T-helper 17 cell (primary cell): ENCODE measurements at places on chromosomes 6 and 20. TPM values are rescaled to one million over a fixed set of nuclear protein-coding genes. Genes with fewer than 3 reads are reported as not detected.

DNA sequence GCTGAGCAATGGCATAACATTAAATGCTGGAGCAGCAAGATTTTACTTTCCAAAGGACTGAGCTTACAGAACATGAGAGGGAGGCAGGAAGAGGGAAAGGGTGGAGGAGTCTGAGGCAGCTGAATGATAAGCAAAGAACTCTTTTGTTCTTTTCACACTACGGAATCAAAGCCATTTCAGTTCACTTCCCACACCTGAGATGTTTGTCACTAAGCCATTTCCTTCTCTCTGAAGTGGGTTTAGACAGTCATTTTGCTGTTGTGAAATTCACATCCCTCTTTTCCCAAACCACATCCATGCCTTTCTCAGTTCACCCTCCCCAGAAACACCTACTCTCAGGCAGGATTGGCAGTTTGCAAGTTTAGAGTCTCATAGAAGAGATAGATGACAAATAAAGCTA lies 267.9 kb downstream of the ADGRG6 start:
- H3K27ac ChIP-seq: peak overlapping the region; percentile 54
- peaks cover 2% of the 10 kb centered on the region for H3K36me3 ChIP-seq
- peaks cover 33% of the 10 kb centered on the region for H3K4me1 ChIP-seq

DNA sequence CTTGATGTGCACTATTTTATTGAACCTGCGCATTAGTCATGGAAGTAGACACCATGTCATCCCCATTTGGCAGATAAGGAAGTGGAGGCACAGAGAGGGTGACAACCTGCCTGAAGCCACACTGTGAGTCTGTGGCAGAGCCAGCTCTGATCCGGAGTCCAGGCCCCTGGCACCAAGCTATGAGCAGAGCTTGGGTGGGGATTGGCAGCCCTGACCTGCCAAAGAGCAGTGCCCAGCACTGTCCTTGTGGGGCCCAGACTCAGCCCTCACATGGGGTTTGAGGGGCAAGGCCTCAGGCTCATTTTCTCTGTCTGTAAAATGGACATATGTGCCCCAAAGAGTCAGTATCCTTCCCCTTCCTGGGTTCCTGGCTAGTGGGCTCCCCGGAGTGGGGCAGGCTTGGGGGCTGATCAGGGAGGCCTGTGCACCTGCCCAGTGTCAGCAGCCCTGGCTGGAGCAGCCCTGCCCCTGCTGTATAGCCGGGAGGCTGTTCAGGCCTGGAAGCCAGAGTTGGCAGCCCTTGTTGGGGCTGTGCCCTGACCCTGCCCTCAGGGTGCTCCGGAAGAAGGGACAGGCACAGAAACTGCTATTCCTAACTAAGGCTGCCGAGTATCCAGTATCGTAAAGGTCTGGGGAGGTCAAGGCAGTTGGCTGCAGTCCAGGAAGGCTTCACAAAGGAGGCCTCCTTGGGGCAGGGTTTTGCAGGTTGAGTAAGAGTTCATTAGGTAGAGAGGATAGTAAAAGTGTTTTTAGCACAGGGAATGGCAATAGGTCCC lies 38.7 kb downstream of the TGM2 start:
- H3K4me1 ChIP-seq: peaks cover 7% of the 10 kb centered on the region
- H3K27ac ChIP-seq: no peak overlapping the region
- H3K36me3 ChIP-seq: peaks cover 2% of the 10 kb centered on the region
- H3K27me3 ChIP-seq: peaks cover 4% of the 10 kb centered on the region
- DNase-seq: no peak
- no peak overlapping the region for H3K4me3 ChIP-seq

DNA sequence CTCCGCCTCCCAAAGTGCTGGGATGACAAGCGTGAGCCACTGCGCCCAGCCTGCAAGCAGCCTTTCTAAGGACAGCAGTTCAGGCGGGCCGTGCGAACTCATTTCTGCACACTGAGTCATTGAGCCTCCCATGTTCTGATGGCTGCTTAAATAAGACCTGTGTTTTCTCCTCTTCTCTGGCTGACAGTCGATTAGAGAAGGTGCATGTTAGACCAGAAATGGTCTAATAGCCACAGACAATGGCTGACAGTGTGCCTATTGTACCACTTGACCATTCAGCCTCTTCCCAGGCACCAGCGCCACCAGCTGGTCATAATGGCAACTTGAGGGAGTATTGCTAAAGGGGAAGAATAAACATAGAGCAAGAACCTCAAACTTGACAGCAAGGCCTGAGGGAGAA lies 6.2 kb downstream of the CST11 start:
- H3K27me3 ChIP-seq: peaks cover 19% of the 10 kb centered on the region
- peaks cover 6% of the 10 kb centered on the region for H3K4me1 ChIP-seq
- peaks cover 4% of the 10 kb centered on the region for H3K36me3 ChIP-seq
- H3K27ac ChIP-seq: peak overlapping the region; percentile 47
- DNase-seq: no peak

LHFPL5 gene
- total RNA-seq: not detected

DNA sequence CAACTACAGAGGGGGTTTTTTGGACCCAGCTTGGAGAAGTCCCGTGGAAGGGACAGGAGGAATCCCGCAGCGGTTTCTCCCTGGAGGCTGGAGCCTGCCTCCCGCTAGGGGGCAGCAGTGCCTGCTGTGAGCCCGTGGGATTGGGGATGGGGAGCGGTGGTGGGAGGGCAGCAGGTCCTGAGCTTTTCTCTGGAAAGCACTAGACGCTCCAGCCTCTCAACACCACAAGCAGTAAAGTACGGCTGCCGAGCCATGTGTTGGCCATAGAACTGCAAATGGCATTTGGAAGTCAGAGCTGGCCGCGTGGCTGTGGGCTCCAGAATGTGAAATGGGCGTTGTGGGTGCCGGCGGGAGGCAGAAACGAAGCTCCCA lies 47.8 kb downstream of the GMPR start:
- no peak overlapping the region for H3K27ac ChIP-seq
- no peaks in the 10 kb centered on the region for H3K36me3 ChIP-seq
- no peak overlapping the region for H3K4me3 ChIP-seq
- peaks cover 5% of the 10 kb centered on the region for H3K4me1 ChIP-seq
- DNase-seq: no peak

DNA sequence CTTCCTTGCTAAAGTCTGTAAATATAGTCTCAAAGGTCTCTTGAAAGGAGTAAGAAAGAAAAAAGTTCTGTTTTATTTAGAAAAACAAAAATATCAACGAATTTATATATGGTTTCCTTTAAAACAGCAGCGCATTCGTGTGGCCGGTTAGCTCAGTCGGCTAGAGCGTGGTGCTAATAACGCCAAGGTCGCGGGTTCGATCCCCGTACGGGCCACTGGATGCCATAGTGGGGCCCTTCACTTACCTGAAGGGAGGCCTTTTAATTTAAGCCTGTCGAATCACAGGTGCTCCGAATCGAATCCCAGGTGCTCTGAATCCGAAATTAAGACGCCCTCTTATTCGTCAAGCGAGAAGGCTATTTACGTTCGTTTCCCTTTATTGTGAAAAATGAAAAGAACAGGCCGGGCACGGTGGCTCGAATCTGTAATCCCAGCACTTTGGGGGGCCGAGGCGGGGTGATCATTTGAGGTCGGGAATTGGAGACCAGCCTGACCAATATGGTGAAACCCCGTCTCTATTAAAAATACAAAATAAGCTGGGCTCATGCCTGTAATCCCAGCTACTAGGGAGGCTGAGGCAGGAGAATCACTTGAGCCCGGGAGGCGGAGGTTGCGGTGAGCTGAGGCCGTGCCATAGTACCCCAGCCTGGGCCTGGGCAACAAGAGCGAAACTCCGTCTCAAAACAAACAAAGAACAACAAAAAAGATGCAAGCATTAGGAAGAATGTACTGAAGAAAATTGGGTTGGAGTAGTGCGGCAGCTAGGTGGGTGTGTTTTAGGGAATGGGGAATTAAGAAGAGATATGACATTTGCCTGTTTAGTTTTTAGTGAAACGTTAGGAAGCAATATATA lies 195.8 kb upstream of the ZNF184 start:
- peaks cover 4% of the 10 kb centered on the region for H3K4me1 ChIP-seq
- H3K4me3 ChIP-seq: peak overlapping the region; percentile 39
- H3K27me3 ChIP-seq: peaks cover 76% of the 10 kb centered on the region
- H3K36me3 ChIP-seq: no peaks in the 10 kb centered on the region

DNA sequence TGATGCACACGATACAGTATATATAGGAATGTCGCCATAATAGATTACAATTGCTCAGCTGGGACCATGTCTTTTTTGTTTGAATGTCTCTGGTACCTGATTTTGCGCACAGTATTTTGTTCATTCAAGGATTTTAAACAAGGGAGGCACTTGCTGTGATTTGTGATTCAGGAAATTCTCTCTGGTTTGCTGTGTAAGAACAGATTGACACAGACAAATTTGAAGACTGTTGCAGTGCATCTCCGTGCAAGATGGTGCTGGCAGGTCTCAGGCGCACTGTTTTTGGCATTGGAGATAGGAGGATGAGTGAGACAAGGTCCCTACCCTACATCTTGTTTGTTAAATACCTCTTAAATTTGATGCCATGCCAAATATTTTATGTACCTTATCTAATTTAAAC lies 2.5 kb downstream of the MAPRE1 start:
- peaks cover 43% of the 10 kb centered on the region for H3K4me1 ChIP-seq
- H3K27me3 ChIP-seq: no peaks in the 10 kb centered on the region
- H3K36me3 ChIP-seq: no peaks in the 10 kb centered on the region
- H3K4me3 ChIP-seq: peak overlapping the region; percentile 95

FAXC gene
- not detected for total RNA-seq

GRCh38 chr20:24109537-24109936 lies 121.0 kb upstream of the GGTLC1 start:
- H3K36me3 ChIP-seq: peaks cover 3% of the 10 kb centered on the region
- peaks cover 31% of the 10 kb centered on the region for H3K27me3 ChIP-seq
- peaks cover 4% of the 10 kb centered on the region for H3K4me1 ChIP-seq
- peak overlapping the region; percentile 84 for H3K27ac ChIP-seq

DNA sequence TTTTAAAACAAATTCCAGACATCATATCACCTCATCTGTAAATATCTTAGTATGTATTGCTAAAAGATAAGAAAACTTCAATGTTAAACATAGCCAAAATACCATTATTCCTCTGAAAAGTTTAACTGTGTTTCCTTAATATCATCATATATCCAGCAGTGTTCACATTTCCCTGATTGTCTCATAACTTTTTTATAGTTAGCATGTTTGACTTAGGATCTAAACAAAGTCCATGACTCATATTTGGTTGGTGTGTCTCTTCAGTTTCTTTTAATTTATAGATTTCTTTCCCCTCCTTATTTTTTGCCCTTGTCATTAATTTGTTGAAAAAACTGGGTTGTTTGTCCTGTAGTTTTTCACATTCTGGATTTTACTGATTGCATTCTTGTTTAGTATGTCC lies 163.0 kb downstream of the RPS12 start:
- no peak overlapping the region for H3K27ac ChIP-seq
- no peaks in the 10 kb centered on the region for H3K36me3 ChIP-seq
- no peaks in the 10 kb centered on the region for H3K4me1 ChIP-seq
- H3K4me3 ChIP-seq: no peak overlapping the region
- no peak for DNase-seq
- H3K27me3 ChIP-seq: peaks cover 39% of the 10 kb centered on the region

GRCh38 chr6:79808921-79809320 lies 138.4 kb downstream of the ELOVL4 start:
- H3K27me3 ChIP-seq: peaks cover 38% of the 10 kb centered on the region
- H3K27ac ChIP-seq: no peak overlapping the region
- H3K4me1 ChIP-seq: no peaks in the 10 kb centered on the region
- peaks cover 5% of the 10 kb centered on the region for H3K36me3 ChIP-seq
- H3K4me3 ChIP-seq: no peak overlapping the region
- no peak for DNase-seq

FOXF2 gene
- not detected for total RNA-seq

GRCh38 chr6:28161410-28162079 lies 19.9 kb downstream of the ZKSCAN8 start:
- peaks cover 6% of the 10 kb centered on the region for H3K4me1 ChIP-seq
- H3K27ac ChIP-seq: peak overlapping the region; percentile 69
- DNase-seq: peak; percentile 49
- H3K36me3 ChIP-seq: peaks cover 11% of the 10 kb centered on the region

GRCh38 chr6:5782783-5783547 lies 223.8 kb downstream of the NRN1 start:
- no peak overlapping the region for H3K4me3 ChIP-seq
- H3K27me3 ChIP-seq: no peaks in the 10 kb centered on the region
- peaks cover 13% of the 10 kb centered on the region for H3K4me1 ChIP-seq

- no peaks in the 10 kb centered on the region for H3K36me3 ChIP-seq
- DNase-seq: no peak
- H3K27me3 ChIP-seq: peaks cover 6% of the 10 kb centered on the region
- no peak overlapping the region for H3K4me3 ChIP-seq
- H3K4me1 ChIP-seq: peaks cover 17% of the 10 kb centered on the region
These were observed 42.2 kb upstream of the IFNGR1 start for GRCh38 chr6:137261361-137261760.

GRCh38 chr6:152356662-152357061 lies 280.5 kb downstream of the SYNE1 start:
- H3K4me1 ChIP-seq: peaks cover 2% of the 10 kb centered on the region
- no peaks in the 10 kb centered on the region for H3K36me3 ChIP-seq
- no peak for DNase-seq
- peaks cover 9% of the 10 kb centered on the region for H3K27me3 ChIP-seq
- no peak overlapping the region for H3K4me3 ChIP-seq

APCDD1L gene
- total RNA-seq: not detected

DNA sequence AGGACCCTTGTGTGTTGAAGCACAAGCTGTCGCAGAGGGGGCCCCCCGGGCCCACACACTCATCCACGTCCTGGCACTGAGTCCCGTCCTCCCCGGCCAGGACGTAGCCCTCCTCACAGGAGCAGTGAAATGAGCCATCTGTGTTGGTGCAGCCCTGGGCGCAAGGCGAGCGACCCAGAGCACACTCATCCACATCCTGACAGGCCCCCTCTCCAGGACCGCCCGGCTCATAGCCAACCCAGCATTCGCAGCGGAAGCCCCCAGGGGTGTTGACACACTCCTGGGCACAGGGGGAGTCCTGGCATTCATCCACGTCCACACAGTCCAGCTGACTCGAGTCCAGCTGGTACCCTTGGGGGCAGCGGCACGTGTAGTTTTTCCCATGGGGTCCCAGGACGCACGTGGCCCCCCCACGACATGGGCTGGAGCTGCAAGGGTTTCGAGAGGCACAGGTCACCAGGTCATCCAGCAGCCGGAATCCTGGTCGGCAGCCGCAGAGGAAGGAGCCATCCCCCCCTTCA lies 1.2 kb downstream of the CD93 start:
- peak overlapping the region; percentile 66 for H3K27ac ChIP-seq
- H3K36me3 ChIP-seq: no peaks in the 10 kb centered on the region
- peaks cover 17% of the 10 kb centered on the region for H3K4me1 ChIP-seq

MYO6 gene
- 5.5 TPM for total RNA-seq

DNA sequence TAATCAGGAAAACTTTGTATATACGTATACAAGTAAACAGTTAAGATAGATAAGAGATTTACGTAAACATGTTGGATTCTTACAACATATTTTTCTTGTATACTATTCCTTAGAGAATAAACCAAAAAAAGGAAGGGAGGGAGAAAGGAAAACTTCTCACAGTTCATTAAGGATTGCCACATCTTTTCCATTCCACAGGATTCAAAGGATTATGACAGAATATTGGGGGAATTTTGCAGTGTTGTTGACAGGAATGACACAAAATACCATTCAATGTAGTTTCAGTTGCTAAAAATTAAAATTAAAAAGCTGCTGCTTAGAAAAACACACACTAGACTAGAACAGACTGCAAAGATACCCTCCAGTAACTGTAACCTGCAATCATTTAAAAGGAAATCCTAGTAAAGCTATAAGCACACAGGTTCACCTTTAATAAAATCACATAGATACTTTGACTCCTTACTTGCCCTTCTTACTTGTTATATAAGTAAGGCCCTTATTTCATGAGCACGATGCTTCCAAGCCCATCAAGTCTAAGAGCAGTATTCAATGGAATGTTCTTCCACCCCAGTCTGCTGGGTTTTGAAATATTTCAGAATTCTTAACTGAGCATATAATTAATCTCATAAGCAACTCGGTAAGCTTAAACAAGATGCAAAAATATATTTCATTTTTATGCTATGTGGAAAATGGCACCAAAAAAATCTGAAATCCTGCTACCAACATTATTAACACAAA lies 107.8 kb downstream of the SMLR1 start:
- no peak for DNase-seq
- no peak overlapping the region for H3K27ac ChIP-seq
- no peaks in the 10 kb centered on the region for H3K36me3 ChIP-seq
- no peaks in the 10 kb centered on the region for H3K4me1 ChIP-seq
